ENCODE measurements at places on chromosomes 1 and 21. TPM values are rescaled to one million over a fixed set of nuclear protein-coding genes. Genes with fewer than 3 reads are reported as not detected.

Gene BCAS2
- 22.6 TPM for total RNA-seq

Gene TMOD4
- total RNA-seq, result 0.63 TPM

Gene CFAP57
- not detected for total RNA-seq

Gene B3GALT2
- 0.49 TPM for total RNA-seq

Gene RABIF
- 8.1 TPM for total RNA-seq

Gene CEPT1
- 18.7 TPM for total RNA-seq

Data from mesangial cell (primary cell).